ENCODE measurements at places on chromosomes 11 and 22.

DNA sequence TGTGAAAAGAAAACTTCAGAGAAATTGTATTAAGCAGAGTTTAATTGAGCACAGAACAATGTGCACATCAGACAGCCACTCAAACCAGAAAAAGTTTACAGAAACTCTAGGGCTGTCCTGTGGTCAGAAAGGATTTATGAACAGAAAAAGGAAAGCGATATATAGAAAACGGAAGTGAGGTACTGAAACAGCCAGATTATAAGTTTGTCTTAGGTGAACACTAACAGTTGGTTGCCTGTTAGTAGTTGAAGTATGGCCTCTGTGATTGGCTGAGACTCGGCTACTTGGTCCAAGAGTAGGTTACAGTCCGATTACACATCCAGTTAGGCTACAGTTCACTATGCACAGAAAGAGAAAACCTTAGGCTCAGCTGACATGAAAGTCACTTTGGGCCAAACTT is 1232.5 kb upstream of the RAG2 start:
- DNase-seq: no peak

GRCh38 chr11:130180491-130180890 is 20.9 kb downstream of the ST14 start:
- DNase-seq: no peak

GRCh38 chr11:130088919-130089673 is 19.4 kb downstream of the APLP2 start:
- no peak for DNase-seq

DNA sequence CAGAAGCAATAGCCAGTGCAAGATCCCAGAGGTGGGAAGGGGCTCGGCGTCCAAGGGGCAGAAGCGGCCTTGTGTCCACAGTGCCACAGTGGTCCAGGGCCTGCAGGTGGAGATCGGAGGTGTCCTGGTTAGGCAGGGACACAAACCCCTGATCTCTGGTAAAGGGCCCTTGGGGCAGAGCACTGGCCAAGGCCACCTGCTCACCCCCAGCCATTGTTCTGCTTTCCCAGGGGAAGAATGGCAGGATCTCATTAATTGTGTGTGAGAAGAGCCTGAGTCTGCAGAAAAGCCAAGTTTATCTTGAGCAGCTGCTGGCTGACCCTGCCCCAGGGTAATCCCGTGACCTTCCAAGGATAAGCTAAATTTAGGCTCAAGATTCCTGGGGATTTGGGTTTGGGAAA is 3.1 kb upstream of the CLDN5 start:
- DNase-seq: no peak

- no peak for DNase-seq
Observed at GRCh38 chr11:116598556-116598955, 174.2 kb downstream of the BUD13 start.

DNA sequence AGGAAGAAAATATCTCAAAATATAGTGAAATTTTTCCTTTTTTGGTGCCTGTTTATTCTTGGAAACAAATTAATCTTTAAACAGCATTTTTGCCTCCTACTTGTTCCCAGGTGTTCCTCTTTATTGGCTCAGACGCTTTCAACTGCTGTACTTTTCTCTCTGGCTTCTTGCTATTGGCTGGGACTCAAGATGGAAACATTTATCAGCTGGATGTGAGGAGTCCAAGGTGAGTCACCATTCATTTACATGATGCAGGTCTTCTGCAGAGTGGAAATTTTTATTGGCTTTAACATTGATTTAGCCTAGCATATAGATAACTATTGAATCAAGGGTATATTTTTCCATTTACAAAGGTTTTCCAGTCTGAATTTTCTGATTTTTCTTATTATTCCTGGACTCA is 34.4 kb upstream of the DNAJB13 start:
- no peak for DNase-seq

DNA sequence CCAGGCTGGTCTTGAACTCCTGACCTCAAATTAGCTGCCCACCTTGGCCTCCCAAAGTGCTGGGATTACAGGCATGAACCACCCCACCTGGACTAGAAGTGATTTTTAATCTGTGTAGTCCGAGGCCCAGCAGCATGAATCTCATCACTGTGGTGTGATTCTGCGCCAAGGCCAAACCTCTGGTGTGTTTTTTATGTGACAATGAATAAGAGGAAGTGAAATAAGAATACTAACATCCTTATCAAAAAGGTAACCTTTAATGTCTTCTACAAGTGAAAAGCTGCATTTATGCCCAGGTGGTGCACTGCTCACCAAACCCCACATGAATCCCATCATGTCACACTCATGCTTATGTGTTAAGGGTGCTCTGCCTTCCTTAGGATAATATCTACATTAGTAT is 77.1 kb upstream of the OR9Q1 start:
- DNase-seq: no peak

- no peak for DNase-seq
Observed at GRCh38 chr11:72741849-72742512, 10.2 kb downstream of the ARAP1 start.
